Activated CD8-positive, alpha-beta memory T cell treated with anti-CD3 and anti-CD28 coated beads, Interleukin-2, amount 10 ng/mL, durations not matched to agents 7 days and 5 days (primary cell): ENCODE measurements at places on chromosomes 16 and 17. TPM values are rescaled to one million over a fixed set of nuclear protein-coding genes. Genes with fewer than 3 reads are reported as not detected.

NPIPB2 gene
- total RNA-seq: 14.9 TPM

MRPL38 gene
- total RNA-seq: 139 TPM

RFFL gene
- 47.7 TPM for total RNA-seq

OR2C1 gene
- not detected for total RNA-seq

NPB gene
- total RNA-seq: not detected

SNAI3 gene
- total RNA-seq: 14.1 TPM

KRTAP4-4 gene
- not detected for total RNA-seq

GRCh38 chr17:7851438-7852261, 3.2 kb upstream of the TMEM88 start:
- H3K4me1 ChIP-seq: peaks cover 48% of the 10 kb centered on the region
- H3K27me3 ChIP-seq: no peaks in the 10 kb centered on the region
- H3K4me3 ChIP-seq: peak overlapping the region; percentile 89
- H3K27ac ChIP-seq: peak overlapping the region; percentile 66

GRCh38 chr16:85623250-85623649, 10.1 kb downstream of the GSE1 start:
- H3K36me3 ChIP-seq: no peaks in the 10 kb centered on the region
- no peak for DNase-seq
- no peaks in the 10 kb centered on the region for H3K27me3 ChIP-seq
- no peak overlapping the region for H3K4me3 ChIP-seq

DNA sequence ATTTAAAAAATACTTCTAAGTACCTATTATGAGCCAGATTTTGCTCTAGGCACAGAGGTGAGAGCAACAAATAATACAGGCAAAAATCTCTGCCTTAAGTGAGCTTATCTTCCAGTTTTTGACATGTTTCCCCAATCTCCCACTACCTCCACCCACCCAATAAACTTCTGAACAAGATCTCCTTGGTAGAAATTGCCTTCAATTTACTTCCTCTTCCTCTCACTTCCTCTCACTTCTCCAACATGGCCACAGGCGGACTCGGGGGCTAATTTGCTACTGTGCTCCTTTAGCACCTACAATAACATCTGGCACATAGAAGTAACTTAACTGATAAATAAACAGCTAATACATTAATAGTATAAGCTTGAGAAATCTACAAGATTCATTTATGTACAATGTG, 82.6 kb downstream of the CACNG1 start:
- no peak overlapping the region for H3K4me3 ChIP-seq
- H3K27ac ChIP-seq: no peak overlapping the region
- no peaks in the 10 kb centered on the region for H3K27me3 ChIP-seq
- no peak for DNase-seq
- H3K4me1 ChIP-seq: peaks cover 1% of the 10 kb centered on the region
- peaks cover 27% of the 10 kb centered on the region for H3K36me3 ChIP-seq

GRCh38 chr17:55238931-55239297, 25.8 kb upstream of the HLF start:
- H3K27ac ChIP-seq: peak overlapping the region; percentile 1
- peaks cover 16% of the 10 kb centered on the region for H3K4me1 ChIP-seq
- no peaks in the 10 kb centered on the region for H3K36me3 ChIP-seq
- peaks cover 39% of the 10 kb centered on the region for H3K27me3 ChIP-seq
- H3K4me3 ChIP-seq: peak overlapping the region; percentile 78
- no peak for DNase-seq

- H3K4me3 ChIP-seq: no peak overlapping the region
- H3K27me3 ChIP-seq: peaks cover 24% of the 10 kb centered on the region
- no peak for DNase-seq
Measured at GRCh38 chr17:36728030-36728991, 126.9 kb downstream of the MRM1 start.

- no peaks in the 10 kb centered on the region for H3K36me3 ChIP-seq
- H3K4me1 ChIP-seq: no peaks in the 10 kb centered on the region
- DNase-seq: no peak
Measured at GRCh38 chr16:54655121-54655590, 275.5 kb upstream of the IRX5 start.

DNA sequence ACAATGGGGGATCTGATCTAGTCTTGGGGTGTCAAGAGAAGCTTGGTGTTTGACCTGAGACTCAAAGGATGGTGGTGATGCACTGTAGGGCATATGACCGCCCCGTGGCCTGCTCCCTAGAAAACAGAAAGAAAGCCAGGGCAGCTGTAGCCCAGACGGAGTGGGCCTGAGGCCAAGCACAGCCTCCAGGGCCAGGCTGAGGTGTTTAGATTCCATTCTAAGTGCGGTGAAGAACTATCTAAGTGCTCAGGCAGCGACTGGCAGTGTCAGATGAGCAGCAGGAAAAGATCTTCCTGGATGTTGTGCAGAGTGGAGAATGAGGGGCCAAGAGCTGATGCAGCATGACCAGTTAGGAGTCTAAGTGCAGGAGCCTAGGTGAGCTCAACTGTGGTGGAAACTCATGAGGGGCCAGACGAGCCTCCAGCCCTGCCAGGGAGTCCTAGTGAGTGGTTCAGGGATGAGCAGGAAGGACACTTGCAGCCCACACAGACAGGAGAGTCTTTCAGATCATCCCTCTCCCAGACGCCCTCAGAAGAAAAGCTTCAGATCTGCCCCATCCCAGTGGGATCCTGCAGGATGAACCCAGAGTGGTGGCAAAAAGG, 314.2 kb upstream of the CCL2 start:
- no peak for DNase-seq
- H3K4me1 ChIP-seq: no peaks in the 10 kb centered on the region
- peaks cover 15% of the 10 kb centered on the region for H3K27me3 ChIP-seq
- no peak overlapping the region for H3K27ac ChIP-seq

DNA sequence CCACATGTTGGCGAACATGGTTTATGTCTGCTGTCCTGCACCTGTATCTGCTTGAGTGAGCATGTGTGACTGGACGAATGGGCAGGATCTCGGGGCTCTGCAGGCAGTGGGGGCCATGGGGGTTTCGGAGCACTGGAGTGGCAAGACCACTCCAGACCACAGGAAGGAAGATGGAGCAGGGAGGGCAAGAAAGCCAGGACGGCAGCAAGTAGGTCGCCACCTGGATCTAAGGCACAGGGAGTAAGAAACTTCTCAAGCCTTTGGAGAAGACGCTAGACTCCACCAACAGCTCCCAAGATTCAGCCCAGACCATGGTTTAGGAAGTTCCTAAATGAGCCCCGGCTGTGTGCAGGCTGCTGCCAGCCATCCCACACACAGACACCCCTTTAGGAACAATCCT, 32.8 kb upstream of the C16orf95 start:
- H3K36me3 ChIP-seq: peaks cover 6% of the 10 kb centered on the region
- no peak overlapping the region for H3K27ac ChIP-seq
- H3K27me3 ChIP-seq: no peaks in the 10 kb centered on the region
- DNase-seq: no peak
- H3K4me3 ChIP-seq: no peak overlapping the region

DNA sequence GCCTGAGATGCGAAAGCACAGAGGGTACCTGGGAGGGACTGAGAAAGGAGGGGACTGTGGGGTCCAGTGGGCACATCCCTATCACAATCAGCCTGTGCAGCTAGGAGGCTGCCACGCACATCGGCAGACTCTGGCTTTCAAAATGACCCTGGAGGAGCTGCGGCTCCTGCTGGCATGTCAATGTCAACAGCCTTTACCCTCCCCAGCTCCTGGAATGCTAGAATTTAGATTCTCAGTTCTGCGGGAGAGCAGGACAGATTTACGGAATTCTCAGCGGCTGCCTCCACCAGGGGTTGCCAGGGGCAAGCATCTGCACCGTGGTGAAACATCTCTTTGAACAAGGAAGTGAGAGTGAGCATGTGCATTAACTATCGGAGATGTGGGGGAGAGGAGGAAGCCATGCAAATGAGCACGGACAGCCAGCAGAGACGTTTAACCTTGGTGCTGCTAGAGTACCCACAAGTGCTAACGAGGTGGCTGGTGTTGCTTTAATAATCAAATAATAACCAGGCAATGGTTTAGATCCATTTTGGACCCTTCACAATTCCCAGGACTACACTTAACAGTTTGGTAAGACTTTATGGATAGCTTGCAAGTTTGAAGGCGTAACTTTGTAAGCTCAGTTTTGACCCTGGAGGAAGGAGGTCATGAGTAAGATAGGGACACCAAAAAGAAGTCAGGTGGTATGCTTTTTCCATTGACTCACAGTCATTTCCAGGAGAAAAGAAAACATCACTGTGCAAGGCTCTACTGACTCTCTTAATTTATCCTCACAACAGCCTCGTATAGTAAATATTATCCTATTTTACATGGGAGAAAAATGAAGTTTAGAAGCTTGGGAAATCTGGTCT, 54.1 kb downstream of the XYLT1 start:
- H3K36me3 ChIP-seq: peaks cover 14% of the 10 kb centered on the region
- H3K27me3 ChIP-seq: no peaks in the 10 kb centered on the region
- H3K27ac ChIP-seq: peak overlapping the region; percentile 90
- peak; percentile 74 for DNase-seq
- H3K4me3 ChIP-seq: peak overlapping the region; percentile 64
- peaks cover 48% of the 10 kb centered on the region for H3K4me1 ChIP-seq

GRCh38 chr16:67460168-67460567, 20.8 kb downstream of the ATP6V0D1 start:
- H3K4me1 ChIP-seq: peaks cover 13% of the 10 kb centered on the region
- H3K36me3 ChIP-seq: no peaks in the 10 kb centered on the region
- H3K27me3 ChIP-seq: no peaks in the 10 kb centered on the region

- H3K4me3 ChIP-seq: no peak overlapping the region
- no peak for DNase-seq
- no peak overlapping the region for H3K27ac ChIP-seq
- no peaks in the 10 kb centered on the region for H3K36me3 ChIP-seq
- no peaks in the 10 kb centered on the region for H3K27me3 ChIP-seq
Measured at GRCh38 chr17:72434991-72435618, 314.3 kb downstream of the SOX9 start.

GRCh38 chr17:51029142-51029541, 91.5 kb downstream of the SPAG9 start:
- peak overlapping the region; percentile 93 for H3K27ac ChIP-seq
- no peaks in the 10 kb centered on the region for H3K27me3 ChIP-seq
- peaks cover 7% of the 10 kb centered on the region for H3K36me3 ChIP-seq
- H3K4me3 ChIP-seq: peak overlapping the region; percentile 62
- no peak for DNase-seq

DNA sequence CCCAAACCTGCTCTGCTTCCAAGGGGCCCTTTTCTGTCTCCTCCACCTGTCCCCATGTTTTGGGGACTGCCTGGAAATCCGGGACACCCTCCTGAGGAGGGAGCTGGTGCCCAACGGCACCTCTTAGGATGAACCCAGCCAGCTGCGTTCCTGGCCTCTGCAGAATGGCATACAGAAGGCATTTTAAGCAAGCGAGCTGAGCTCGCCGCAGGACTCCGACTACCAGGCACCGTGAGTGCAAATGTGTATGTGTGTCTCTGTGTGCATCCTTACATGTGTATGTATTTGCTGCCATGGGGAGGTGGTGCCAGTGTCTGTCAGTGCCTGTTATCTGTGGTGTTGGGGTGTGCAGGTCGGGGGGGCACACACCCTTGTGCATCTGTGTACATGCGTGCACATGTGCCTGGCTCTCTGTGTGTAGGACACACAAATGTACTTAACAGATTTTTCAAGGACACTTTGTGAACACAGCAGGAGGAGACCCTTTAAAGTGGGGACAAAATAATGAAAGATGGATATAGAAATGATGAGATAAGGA, 39.3 kb downstream of the ABAT start:
- no peak overlapping the region for H3K27ac ChIP-seq
- peaks cover 2% of the 10 kb centered on the region for H3K36me3 ChIP-seq
- H3K4me3 ChIP-seq: no peak overlapping the region

DNA sequence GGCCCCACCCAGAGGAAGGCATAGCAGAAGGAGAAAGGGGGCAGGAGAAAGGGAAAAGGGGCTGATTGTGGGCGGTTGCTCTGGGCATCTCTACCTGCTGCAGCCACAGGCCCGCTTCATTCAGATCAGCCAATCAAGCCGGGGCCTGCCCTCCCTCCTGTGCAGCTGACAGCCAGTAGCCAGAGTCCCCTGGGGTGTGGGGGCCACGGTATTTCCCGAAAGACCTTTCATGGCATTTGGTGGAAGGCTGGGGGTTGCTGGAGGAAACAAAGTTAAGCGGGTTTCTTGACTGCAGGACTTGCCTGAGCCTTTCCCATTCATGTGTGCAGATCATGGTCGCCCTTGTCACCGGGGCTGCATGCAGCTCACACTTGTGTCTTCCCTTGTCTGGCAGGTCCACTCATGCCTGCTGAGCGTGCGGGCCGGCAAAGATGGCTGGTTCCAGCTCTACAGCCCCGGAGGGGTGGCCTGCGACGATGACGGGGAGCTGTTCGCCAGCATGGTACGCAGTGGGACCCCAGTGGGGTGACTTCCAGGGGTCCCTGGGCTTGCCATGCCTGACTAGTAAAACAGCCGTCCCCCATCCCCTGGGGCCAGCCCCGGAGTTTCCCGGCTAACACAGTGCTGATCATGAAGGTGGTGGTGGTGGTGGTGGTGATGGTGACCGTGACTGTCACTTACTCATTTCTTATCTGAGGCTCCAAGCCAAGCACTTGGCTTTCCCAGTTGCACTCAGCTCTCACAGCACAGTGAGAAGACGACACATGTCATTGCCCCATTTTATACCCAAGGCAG, 82.7 kb upstream of the PLCG2 start:
- peaks cover 13% of the 10 kb centered on the region for H3K36me3 ChIP-seq
- H3K4me1 ChIP-seq: peaks cover 3% of the 10 kb centered on the region
- DNase-seq: no peak
- no peaks in the 10 kb centered on the region for H3K27me3 ChIP-seq
- peak overlapping the region; percentile 37 for H3K27ac ChIP-seq
- no peak overlapping the region for H3K4me3 ChIP-seq

GRCh38 chr17:15341385-15341849, at the start of gene TEKT3:
Gene TEKT3, minus strand, starts transcription at chr17:15341597. Its CDS starts 10,012 bp downstream, at chr17:15331585.
- no peak within 1 kb of the TSS for H3K27ac ChIP-seq
- peaks cover 5% of the 10 kb centered on the region for H3K4me1 ChIP-seq
- DNase-seq: no peak
- peaks cover 64% of the 10 kb centered on the region for H3K27me3 ChIP-seq

GRCh38 chr16:2770057-2770951, 6.8 kb downstream of the ELOB start:
- H3K27me3 ChIP-seq: no peaks in the 10 kb centered on the region
- DNase-seq: no peak
- no peak overlapping the region for H3K4me3 ChIP-seq
- peaks cover 54% of the 10 kb centered on the region for H3K36me3 ChIP-seq
- peaks cover 16% of the 10 kb centered on the region for H3K4me1 ChIP-seq

- H3K27ac ChIP-seq: no peak overlapping the region
- H3K4me1 ChIP-seq: no peaks in the 10 kb centered on the region
- DNase-seq: no peak
- no peaks in the 10 kb centered on the region for H3K36me3 ChIP-seq
- no peaks in the 10 kb centered on the region for H3K27me3 ChIP-seq
Measured at GRCh38 chr16:85500220-85500619, 112.9 kb upstream of the GSE1 start.

GRCh38 chr16:9090101-9090959, 1.1 kb upstream of the HAPSTR1 start:
- peaks cover 16% of the 10 kb centered on the region for H3K4me1 ChIP-seq
- peak overlapping the region; percentile 80 for H3K4me3 ChIP-seq
- H3K27ac ChIP-seq: peak overlapping the region; percentile 97
- H3K36me3 ChIP-seq: peaks cover 24% of the 10 kb centered on the region
- peak; percentile 67 for DNase-seq
- no peaks in the 10 kb centered on the region for H3K27me3 ChIP-seq
